Sigmoid colon (tissue), 7 donors: ENCODE measurements at places on chromosomes 3 and 15. TPM values are rescaled to one million over a fixed set of nuclear protein-coding genes. Genes with fewer than 3 reads are reported as not detected.

DNA sequence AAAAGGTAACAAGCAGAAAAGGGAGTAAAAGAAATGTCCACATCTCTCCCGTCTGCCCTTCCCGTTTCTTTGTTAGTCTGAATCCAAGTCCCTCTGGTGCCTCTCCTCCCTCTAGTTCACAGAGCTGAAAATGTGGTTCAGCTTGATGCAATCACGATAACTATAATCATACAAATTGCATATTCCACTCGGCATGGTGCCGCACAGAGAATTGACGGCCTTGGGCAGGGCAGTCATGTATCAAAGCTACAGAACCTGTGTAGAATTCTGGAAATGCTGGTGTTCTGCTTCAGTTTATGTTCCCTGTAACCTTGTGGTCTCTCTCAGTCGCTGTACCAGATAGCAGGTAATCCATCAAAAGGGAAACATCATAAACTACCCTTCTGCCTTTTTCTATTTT lies 562.9 kb upstream of the CBLB start:
- no peak for DNase-seq

AGBL1 gene
- 0.16 TPM for total RNA-seq

DNA sequence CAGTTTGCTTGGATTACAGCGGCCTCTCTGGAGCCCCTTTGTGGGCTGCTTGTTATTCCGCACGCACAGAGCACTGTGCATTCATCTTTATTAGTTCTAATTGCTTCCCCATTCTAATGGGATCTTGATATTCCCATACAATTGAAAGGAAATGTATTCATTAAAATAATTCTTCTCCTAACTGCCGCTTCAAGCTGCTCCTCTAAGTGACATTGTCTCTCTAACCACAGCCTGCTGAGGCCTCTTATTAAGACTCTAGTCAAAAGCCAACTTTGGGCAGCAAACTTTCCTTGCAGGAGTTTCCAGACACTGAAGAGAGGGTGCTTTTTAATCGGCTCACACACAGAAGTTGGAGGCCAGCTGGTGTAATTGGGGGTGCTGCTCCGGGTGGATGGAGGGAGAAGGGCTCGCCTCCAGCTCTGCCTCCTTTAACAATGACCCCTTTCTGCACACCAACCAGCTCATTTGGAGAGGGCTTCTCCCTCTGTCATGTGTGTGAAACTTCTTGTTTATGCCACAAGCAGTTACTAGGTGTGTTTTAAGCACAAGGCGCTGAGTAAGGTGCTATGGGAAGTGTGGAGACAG lies 5.6 kb upstream of the MAGEF1 start:
- DNase-seq: no peak

PDCD6IP gene
- 125 TPM for total RNA-seq

GRCh38 chr3:59444294-59444671 lies 394.5 kb upstream of the CFAP20DC start:
- no peak for DNase-seq

DNA sequence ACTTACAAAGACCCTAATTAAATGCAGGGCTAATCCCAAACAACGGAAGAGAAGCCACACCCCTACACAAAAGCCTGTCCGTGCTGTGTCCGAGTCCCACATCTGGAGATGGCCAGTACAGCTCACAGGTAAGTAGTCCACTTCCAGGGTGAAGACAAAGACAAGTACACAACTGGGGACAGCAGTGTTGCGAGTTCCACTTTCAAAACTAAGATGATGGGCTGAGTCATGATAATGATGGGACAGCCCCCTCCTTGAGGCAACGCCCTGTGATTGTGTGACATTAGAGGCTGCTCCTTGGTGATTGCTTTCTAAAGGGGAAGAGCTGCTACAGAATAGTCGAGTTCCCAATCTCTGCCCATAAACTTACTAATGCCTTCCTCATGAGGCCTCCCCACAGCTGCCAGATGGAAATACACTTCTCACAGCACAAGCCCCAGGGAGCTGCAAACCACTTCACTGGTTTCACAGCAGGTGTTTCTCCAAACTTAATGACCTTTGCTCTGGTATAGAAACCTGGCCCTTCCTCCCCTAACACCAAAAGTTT lies 27.6 kb downstream of the RFT1 start:
- no peak for DNase-seq

DNA sequence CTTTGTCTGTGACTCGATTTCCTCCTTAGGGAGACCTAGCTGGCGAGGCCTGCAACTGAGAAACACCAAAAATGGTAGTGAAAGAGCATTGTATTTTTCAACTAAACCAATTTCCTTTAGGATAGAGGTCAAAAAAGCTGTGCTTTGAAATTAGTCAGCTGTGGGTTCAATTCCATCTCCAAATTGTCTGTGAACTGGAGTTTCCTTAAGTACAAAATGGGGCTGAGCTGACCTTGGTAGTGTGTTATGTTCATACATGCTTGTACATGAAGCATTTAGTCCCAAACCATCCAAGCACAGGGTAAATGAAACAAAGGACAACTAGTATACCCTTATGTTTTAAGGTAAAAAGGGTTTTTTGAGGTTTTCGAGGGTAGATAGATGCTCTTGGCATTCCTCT lies 99.3 kb downstream of the RARB start:
- no peak for DNase-seq

GRCh38 chr3:168036619-168037018 lies 59.1 kb downstream of the GOLIM4 start:
- no peak for DNase-seq

TGM4 gene
- not detected for total RNA-seq

BNIP2 gene
- 115 TPM for total RNA-seq

DNA sequence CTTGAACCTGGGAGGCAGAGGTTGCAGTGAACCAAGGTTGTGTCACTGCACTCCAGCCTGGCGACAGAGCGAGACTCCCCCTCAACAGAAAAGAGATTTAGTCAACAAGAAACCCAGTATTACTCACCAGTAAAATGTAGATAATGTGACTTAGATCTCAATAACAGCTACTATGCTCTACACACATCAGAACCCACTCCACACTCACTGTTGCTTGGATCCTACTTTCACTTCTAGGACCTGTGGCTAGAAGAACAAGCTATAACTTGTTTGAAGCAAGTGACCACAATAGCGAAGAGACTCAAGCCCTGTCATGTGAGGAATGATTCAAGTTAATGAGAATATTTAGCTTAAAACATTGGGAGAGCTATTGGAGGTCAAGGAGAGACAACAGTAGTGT lies 100.7 kb downstream of the ANXA2 start:
- no peak for DNase-seq

RGMA gene
- 29.9 TPM for total RNA-seq

GRCh38 chr15:88525418-88525817 lies 21.1 kb downstream of the DET1 start:
- no peak for DNase-seq

DNA sequence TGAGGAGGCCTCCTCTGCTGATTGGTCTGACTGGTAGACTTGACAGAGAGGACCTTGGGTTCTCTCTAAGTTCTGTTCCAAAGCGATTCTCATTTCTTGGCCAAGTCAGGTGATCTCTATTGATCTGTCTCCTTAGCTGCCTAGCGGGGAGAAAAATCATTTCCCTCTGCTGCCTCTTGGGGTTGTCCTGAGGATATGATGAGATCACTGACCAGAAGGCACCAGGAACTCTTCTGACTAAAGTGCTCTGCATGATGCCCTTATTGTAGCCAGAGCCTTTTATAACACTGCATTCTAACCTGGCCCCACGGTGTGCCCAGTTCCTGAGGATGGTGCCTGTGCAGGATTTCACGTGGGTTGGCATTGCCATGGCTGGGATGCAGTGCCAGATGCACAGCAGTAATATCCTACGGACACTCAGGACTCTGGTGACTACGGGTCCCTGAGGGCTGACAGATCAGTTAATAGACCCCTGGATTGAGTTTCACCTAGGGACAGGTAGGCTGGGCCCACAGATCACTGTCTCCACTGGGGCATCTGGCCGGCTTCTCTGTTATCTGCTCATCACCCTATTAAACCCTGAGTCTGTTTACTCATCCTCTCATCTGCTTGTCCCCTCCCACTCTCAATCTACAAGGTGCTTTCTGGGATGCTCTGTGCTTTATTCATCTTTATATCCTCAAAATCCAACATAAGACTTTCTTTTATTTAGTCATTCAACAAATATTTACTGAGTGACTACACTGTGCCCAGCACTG lies 3.9 kb upstream of the HEG1 start:
- no peak for DNase-seq

DNA sequence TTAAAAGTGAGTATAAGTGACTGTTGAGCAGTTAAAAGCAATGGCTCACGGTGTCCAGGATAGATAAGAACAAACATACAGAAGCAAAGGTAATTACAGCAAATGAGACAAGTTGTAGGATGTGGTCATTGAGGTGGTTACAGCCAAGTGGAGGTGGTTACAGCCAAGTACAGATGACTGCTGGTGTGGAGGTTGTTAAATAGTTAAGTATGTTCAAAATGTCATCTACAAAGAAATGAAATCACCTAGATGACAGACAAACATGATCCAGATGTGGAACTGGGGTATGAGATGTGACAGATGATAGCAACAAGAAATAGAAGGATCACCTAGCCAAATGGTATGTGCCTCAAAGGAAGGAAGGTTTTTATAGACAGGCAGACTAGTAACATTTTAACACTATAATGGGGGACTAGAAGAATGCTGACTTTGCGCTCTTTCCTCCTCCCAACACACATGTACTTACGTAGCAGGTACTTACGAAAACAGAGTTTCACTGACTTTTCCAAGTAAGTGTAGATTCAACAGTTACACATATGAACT lies 6.8 kb upstream of the ANKRD28 start:
- DNase-seq: no peak

DNA sequence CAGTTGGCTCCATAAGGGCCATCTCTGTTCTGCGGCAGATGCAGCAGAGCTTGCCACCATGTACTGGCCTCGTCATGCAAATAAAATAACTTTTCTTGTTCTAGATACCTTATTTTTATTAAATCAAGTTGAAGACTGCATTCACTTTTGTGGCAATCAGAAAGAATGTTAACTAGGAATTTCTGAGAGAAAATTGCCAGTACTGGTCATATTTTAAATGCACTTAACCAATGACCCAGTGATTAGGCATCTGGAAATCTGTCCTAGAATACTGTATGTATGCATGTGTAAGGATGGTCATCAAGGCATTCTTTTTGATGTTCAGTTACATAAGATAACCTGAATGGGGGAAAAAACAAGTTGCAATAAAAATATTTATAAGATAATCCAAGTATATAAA lies 34.2 kb upstream of the CSPG5 start:
- DNase-seq: no peak

DNA sequence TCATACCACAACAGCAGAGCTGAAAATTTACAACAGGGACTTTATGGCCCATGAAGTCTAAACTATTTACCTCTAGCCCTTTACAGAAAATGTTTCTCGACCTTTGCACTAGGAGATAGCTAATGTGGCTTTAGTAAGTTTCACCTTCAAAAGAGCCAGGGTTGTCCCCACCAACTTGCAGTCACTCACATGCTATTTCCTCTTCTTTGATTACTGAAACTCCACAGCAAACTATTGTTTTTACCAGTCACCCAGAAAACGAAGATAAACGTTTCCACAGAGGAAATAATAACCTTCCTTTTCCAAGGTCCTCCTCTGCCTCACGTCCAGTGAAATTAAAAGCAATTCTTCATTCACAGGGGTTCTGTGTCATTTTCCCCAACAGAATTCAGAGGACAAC lies 48.2 kb downstream of the WWTR1 start:
- no peak for DNase-seq

C3orf18 gene
- 13.3 TPM for total RNA-seq

GRCh38 chr3:196149375-196149774 lies 61.8 kb downstream of the ZDHHC19 start:
- no peak for DNase-seq

- peak; percentile 59 for DNase-seq
These were observed 157.9 kb downstream of the XXYLT1 start for GRCh38 chr3:195113048-195113447.

DNA sequence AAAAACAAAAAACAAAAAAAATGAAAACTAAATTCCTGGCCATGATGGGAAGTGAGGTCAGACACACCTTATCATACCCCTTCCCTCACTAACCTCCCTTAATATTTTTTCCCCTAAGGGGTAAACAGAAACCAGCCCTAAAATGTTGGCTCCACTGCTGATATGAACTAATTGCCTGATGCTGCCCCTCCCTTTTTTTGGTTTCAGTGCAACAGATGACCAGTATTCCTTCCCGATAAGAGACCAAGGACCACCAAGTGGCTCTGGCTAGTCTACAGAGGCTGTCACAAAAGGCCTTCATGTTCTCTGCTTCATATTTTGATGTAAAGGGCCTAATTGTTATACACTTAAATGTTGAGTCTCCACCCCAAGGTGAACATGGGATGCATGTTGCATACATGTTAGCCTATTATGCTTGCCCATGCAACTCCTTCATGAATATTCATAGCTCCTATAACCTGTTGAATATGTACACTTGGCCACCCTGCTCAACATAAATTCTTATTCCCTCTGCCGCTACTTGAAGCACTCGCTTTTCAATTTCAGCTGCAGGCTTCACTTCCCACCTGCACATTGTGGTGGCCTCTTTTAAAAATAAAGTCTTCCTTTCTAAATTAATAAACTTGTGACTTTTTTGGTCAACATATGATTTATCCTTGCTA lies 12.3 kb upstream of the STAC start:
- DNase-seq: no peak

WDR5B gene
- 4.6 TPM for total RNA-seq

ADCY5 gene
- 39.5 TPM for total RNA-seq

GRCh38 chr15:50330921-50331320 lies 24.1 kb downstream of the GABPB1 start:
- no peak for DNase-seq

DNA sequence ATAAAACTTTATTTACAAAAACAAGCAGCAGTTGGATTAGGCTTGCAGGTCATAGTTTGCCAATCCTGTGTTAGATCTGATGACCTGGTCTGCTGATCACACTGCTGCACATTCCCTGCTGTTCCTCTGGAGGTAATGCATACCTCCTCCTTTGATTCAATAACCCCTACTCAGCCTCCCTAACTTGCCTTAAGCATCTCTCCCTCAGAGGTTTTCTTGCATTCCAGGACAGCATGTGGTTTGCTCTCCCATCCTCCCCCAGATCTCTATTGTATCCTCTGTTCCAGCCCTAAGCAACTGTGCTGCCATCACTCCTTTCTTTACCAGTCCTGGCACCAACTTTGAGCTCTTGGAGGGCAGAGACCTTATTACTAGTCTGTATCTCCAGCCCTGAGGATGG lies 63.4 kb downstream of the CACNA2D3 start:
- DNase-seq: no peak

DNA sequence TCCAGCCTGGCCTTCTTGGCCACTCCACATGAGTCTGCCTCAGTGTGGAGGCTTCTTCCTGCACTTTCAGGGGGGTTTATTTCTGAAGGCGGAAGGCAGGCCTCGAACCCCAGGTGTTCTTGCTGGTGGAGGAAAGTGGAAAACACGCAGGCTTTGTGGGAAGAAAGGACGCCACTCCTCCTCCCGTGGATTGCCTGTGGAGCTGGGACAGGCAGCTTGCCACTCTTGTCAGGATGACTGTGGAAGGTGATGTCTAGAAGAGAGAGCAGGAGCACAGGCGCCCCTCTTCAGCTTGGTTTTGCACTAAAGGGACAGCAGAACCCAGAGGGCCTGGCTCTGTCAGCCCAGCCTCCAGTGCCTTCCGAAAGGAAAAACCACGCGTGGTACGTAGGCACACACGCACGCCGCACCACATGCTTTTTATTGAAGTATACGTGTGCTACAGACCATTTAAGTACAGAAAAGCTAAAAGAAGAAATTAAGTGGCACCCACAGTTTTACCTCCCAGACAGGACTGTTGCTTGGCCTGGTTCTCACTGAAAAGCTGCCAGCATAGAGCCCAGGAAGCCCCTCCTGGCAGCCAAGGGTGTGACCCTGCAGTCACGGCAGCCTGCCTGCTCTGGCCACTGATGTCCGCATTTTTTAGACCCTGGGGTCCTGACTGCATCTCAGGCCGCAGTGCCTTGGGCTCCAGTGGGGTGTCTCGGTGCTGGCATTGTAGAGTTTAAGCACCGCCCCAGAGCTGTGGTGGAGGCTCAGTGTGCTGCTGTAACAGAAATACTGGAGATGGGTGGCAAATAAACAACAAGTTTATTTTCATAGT lies 21.6 kb downstream of the KLF13 start:
- DNase-seq: no peak
